ENCODE measurements at places on chromosomes 7 and 10.
A peak's percentile ranks its signal among the peaks of the same experiment; 100 is the strongest.

- DNase-seq, result no peak
Measured at GRCh38 chr10:110947061-110947595, 27.7 kb downstream of the SHOC2 start.

DNA sequence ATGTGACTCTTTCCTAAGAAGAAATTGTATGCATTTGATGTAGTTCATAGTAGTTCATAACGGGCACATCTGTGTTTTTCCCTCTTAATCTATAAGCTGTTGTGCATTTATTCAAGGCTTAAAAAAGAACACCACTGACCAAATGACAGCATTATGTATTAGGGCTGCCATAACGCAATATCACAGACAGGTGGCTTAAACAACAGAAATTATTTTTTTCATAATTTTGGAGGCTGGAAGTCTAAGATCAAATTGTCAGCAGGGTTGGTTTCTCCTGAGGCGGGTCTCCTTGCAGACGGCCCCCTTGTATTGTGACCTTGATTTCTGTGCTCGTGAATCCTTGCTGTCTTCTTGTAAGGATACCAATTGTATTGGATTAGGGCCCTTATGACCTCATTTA is 627 bp upstream of the SSMEM1 start:
- no peak for DNase-seq

DNA sequence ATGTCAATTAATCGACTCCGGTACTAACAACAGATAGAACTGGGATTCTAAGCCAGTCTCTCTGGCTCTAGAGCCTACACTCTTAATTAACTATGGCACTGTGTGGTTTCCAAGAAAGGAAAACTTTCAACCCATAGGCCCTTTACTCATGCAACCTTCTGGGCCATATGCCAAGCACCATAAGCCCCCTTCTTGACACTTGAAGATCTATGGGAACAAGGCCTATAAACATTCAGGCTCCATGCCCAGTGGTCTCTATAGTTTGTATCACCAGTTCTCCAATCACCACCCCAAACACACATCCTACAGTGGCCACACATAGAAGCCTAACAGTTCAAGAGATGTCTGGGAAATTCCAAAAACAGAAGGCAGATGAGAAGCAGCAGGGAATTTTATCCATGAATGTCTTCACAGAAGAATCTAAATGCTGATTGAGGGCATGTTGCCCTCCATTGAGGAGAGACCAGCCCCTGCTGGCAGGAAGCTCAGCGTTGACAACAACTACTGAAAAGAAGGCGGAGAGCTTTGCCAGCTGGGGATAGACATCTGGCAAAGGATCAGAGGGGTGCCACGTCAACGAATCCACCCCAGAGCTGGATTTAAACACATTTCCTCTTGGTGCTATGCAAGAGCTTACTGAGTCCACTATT is 64.4 kb downstream of the GRM3 start:
- DNase-seq, result no peak

DNA sequence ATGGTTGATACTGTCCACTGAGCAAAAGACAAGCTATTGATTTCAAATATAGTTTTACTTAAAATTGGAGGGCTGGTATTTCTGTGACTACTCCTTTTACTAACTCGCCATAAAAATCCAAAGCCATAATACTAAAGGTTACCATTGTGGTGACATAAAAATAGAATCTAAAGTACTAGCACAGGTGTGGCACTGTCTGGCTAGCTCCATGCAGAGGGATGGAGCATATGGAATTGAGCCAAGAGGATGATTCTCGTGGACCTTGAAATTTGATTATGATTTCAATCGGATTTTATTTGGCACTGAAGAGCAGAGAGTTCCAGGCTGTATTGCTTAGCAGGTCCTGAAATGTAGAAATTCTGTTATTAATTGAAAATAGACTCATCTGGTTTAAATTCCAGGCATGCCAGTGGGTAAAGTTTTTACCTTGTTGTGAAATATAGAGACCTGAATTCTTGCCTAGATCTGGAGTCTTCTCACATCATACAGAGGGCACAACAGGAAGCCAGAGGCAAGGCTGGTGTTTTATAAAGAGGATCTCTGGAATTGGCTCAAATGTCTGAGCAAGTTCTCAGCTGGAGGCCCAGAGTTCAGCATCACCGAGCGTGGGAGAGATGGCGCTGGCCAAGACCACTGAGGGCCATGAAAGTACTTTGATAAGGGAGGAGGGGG is 29.9 kb upstream of the DLD start:
- DNase-seq, result no peak

DNA sequence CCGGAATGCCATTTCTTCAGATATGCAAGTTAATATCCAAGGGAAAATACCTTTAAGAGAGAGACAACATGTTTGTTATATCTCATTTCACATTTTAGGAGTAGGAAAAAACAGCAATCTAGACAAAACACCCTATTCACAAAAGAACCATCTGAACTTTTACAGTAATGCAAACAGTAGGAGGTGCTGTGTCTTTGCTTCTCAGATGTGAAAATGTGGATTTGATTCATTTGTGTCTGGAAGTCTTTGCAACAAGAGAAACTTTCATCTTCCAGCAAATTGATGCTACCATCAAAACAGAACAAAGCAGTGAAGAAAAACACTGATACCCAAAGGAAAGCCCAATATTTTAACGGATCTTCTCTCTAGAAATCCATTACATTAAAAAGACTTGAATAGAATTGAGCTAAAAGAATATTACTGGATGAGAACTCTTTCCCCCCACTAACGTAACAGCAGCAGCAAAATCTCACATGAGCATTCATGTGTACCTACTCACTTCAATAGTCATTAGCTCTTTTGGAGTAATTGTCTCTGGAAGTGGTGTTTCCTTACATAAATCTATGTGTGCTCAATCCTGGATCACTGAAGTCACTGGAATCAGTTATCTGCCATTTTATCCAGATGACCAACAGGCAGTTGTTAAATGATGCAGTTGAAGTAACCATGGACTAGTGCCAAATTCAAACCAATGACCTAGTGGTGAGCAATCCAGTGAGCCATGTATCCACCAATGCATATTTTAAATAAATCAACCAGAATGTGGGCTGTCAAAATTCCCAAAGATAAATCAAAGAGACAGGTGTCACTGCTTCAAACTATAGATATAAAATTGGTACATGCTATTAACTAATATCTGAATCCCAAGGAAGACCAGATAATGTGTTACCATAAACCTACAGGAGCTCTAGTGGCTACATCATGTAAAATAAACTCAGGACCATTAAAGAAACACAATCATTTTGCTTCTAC is 1.8 kb downstream of the SEMA3C start:
- DNase-seq, result no peak

DNA sequence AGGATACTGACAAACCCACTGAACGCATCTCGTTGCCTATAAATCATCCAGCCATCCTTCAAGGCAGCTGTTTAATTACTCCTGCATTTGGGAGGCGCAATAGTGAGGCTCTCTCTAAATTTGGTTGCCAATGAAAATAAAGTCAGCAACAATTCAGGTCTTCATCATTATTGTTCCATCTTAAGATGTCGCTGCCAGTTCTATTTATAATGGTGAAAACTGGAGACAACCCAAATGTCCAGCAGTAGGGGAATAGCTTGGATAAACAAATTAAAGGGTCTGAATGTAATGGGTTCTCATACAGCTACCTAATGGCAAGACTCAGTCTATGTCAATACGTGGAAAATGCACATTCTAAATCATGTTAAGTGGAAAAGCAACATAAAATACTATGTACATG is 120.1 kb upstream of the PLXNA4 start:
- no peak for DNase-seq

GRCh38 chr7:101411508-101411874 is 48.8 kb downstream of the COL26A1 start:
- no peak for DNase-seq

GRCh38 chr10:80503584-80504157 is 34.0 kb upstream of the SH2D4B start:
- DNase-seq, result no peak

- DNase-seq, result no peak
Measured at GRCh38 chr10:19986591-19986990, 170.4 kb downstream of the PLXDC2 start.

GRCh38 chr10:71344993-71345480 is 26.0 kb downstream of the SLC29A3 start:
- DNase-seq, result no peak

- no peak for DNase-seq
Measured at GRCh38 chr10:43653746-43654145, 5.1 kb upstream of the ZNF32 start.

DNA sequence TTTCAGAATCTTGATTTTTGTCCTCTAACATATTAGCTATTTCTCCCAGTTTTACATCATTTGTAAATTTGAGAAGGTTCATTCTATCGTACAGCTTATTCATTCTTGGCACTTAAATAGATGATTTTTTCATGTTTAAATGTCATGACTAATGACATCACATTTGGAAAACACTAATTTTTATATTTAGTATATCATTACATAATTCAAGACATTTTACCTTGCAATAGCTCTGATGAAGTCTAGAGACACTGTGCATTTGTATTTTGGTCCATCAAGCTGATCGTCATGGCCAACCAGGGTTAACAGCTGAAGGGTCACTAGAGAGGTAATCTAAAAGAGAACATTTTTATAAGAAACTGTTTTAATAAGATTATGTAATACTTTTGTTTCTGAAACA is 71.3 kb downstream of the ORC5 start:
- DNase-seq, result no peak

- DNase-seq, result no peak
Measured at GRCh38 chr10:3873728-3874461, 88.9 kb upstream of the KLF6 start.

DNA sequence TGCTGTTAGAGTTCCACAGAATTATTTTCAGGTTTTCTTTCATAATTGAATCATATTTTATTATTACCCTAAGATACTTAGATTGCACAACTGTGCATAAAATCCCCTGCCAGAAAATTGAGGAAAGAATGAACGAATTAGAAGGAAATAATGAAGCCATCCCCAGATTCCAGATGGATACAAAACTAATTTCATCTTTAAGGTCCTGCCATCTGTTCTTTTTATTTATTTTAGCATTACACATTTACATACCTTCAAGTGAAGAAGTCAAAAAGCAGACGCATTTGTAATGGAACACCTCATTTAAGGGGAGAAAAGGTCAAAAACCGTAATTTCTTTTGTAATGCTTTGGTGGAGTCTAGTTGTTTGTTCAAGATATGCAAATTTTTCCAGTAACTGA is 77.0 kb upstream of the LRRTM3 start:
- no peak for DNase-seq

GRCh38 chr7:74482629-74483401 is 29.1 kb downstream of the GTF2IRD1 start:
- peak; percentile 67 for DNase-seq

DNA sequence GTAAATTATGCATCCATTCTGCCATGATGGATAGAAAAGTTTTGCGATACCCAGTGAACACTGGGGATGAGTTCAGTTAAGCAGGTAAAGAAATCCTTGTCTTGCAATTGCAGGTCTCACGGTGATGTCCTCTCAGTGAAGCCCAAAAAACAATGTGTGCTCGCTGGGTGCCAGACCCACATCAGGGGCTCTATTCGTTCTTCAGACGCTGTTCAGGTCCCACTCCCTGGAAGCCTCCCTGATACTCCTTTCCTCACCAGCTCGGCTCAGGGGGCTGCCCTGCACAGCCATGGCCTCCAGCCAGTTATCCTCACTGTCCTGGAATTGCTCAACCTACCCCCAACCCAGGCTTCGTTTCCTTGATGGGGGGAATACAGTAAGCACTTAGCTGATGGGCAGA is 323.5 kb downstream of the ADARB2 start:
- DNase-seq, result peak; percentile 12

- no peak for DNase-seq
Measured at GRCh38 chr7:32890010-32890792, 1.4 kb downstream of the KBTBD2 start.

DNA sequence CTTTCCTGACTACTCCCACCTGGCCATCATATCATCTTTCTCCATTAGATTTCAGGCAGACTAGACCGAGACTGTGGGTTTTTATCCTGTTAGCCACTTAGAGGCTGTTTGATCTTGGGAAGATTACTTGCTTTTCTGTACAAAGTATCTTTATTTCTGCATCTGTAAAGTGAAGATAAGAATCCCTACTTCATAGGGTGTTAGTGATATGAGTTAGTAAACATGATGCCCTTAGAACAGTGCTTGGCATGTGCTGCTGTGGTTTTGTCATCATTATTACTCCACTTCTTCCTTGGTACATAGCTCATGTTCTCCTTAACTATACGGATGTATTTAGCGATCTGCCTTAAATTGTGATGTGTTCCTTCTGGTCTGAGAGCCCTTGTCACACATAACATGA is 165.2 kb downstream of the AUTS2 start:
- DNase-seq, result no peak

DNA sequence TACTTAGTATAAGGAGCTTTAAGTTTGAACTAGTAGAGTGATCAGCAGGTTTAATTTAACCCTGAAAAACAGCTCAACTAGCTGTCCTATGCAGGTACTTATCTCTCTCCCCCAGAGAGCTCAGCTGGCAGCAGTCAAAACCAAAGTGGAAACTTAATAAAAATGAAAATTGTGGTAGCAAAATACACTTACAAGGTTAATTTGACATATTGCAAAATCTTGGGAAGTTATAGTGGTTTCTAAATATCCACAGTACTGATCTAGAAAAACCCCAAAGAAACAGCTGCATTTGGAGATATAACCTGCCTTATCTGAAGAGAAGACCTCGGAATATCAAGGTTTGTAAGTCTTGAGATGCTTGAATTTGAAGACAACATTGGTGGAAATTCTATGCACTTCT is 269.2 kb downstream of the RNLS start:
- DNase-seq, result no peak

All from left lobe of liver (tissue), 2 donors.